ENCODE measurements at places on chromosomes 4 and X.

DNA sequence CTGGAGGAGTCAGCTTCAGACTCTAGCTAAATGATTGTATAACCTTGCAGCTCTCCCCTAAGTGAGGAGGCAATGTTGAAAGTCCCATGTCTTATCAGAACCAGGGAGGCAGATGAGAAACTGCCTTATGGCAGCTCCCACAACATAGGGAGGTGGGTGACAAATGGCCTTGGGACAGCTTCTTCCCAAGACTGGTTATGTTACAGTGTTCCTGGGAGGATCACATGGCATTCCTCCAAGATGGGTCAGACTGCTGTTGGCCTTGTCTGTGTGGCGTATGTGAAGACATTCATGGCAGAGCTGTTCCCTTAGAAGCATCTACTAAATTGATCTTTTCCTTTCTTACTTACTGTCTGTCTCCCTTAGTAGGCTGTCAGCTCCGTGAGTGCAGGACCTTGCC lies 42.0 kb downstream of the HPRT1 start:
- DNase-seq, result no peak

DNA sequence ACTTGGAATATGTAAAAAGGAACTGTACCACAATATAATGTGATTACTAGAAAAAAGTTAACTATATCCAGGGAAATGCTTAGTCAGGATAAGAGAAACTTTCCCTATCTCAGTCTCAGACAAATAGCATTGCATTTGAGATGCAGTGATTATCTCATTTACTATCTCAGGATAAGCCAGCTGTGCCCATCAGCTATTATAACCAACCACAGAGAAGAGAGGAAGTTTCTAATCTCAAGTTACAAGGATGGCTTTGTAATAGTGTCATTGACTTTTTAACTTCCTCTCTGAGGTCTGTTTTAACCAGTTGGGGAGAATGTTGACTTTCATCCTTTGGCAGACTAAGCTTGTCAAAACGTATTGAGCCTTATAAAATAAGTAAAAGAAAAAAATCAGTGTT lies 56.5 kb downstream of the SNX25 start:
- no peak for DNase-seq

DNA sequence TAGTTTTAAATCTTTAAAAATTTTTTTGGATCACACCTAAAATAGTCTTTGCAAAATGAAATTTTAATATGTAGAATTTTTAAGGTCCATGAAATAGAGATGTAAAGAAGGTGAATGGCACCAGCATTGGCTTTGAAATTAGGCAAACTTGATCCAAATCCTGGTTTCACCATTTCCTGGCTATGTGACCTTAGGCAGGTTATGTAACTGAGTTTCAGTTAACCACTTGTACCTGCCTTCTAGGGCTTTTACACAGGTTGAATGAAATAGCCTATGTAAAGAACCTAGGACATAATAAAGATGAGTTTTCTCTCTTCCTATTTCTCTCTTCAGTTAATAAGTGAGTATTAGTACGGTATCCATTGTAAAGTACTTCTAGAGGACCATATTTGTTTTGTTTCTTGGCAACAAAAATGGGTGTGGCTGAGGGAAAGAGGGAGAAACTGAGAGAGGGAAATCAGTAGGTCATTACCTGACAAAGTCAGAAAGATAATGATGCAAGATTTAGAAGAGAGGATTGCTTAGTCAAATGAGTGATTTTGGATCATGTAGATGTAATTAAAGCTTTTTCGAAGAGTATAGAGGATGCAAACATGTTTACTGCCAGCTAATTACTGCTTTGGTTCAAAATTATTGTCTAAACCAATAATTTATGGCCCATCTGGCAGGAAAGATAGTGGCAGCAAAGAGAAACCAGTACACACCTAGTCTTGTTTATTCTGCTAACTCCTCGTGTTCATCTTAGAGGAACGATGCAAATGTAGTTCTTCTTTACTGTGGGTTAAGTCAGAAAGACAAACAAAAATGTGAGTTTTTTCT lies 81.9 kb downstream of the PDLIM5 start:
- DNase-seq, result no peak

DNA sequence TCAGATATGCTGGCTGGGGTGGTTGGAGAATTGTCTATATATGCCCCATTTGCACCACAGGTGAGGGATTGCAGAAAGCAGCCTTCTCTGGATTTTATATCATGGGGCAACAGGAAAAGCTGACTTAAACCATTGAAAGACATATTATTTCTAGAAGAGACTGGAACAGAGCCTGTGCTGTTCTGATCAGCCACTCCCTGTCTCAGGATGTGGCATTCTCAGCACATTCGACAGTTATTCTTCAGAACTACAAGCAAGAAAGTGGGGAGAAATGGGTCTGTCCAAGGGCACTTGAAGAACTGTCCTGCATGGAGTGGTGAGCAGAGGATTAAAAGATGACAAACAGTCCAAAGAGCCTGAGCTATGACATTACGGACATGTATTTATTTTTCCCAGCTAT lies 67.8 kb upstream of the EPHA5 start:
- DNase-seq, result no peak

GRCh38 chr4:149752729-149753128 lies 62.9 kb downstream of the IQCM start:
- no peak for DNase-seq

DNA sequence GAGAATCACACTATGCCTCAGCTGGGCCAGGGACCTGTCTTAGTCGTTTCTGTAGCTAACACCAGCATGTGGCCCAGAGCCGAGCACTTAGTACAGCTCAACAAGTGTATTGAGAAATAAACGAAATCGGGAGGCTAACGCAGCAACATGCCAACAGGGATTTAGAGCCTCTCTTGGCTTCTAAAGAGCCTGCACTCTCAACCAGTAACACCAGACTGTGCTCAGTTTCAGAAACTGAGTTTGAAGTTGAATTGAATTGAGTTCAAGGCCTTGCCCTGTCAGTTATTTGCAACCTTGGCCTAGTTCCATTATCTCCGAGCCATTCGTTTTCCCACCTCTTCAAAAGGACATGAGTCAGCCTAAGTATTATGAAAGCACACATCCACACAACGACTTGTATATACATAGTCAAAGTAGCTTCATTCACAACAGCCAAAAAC lies 71.3 kb upstream of the LDB2 start:
- no peak for DNase-seq

GRCh38 chr4:10180927-10181744 lies 64.5 kb upstream of the WDR1 start:
- no peak for DNase-seq

- DNase-seq, result no peak
Observed at GRCh38 chr4:187633245-187633644, 362.3 kb upstream of the ZFP42 start.

- no peak for DNase-seq
Observed at GRCh38 chr4:172514011-172514410, 654.6 kb upstream of the GALNT7 start.

- DNase-seq, result no peak
Observed at GRCh38 chrX:41381685-41382084, 47.7 kb downstream of the DDX3X start.
